ENCODE measurements at places on chromosomes 1 and 21.
A peak's percentile ranks its signal among the peaks of the same experiment; 100 is the strongest.

GRCh38 chr1:50610563-50610962 is 187.3 kb upstream of the DMRTA2 start:
- no peak for DNase-seq

GRCh38 chr1:67753776-67754525 is 69.0 kb downstream of the GADD45A start:
- no peak for DNase-seq

- DNase-seq: no peak
These were observed 33.5 kb upstream of the RGS4 start for GRCh38 chr1:163035446-163036249.

- peak; percentile 8 for DNase-seq
These were observed 120.4 kb upstream of the GREM2 start for GRCh38 chr1:240732390-240732789.

- DNase-seq: no peak
These were observed 208.8 kb downstream of the FOXD2 start for GRCh38 chr1:47646676-47647075.

DNA sequence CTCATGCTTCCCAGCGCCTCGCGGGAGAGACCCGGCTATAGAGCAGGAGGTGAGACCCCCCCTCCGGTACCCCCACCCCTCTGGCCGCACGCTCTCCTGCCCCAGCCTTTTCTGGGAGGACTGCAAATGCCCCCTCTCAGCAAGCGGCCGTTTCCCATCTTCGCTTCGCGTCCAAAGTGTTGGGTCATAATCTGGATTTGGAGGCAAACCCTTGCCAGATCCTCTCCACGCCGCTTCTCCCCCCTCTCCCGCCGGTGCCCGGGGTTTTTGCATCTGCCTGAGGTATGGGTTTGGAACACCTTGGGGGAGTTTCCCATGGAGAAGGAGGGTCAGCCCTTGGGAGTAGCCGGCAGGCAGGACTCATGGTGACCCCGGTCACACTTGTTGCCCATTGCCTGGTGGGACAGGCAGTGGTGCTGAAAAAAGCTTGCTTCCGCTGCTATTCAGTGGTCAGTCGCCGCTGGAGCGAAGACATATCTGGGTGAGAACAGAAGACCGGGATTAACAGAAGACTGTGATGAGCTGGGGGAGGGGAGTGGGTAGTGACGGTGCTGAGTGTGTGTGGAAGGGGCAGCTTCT is 935 bp downstream of the KCNK2 start:
- DNase-seq: no peak

GRCh38 chr1:26305667-26306289 is 658 bp downstream of the UBXN11 start:
- DNase-seq: no peak

- peak; percentile 15 for DNase-seq
These were observed 457 bp downstream of the VAV3 start for GRCh38 chr1:107964336-107965109.

DNA sequence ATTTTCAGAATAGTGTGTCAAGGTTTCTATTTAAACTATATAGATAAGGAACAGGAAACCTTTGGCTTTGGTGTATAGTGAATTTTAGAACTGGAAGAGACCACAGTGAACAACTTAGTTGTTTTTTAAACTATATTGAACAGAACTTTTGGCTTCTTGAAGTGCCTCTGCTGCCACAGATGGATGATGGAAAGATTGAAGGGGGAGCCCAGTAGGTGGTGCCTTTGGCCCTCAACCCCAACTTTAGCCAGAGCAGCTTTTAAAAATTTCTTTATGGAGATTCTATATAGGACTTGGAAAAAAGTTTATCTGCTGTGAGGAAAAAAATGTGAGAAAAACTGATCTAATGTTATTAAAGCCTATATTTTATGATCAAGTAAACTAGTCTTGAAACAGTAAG is 50.2 kb downstream of the SWT1 start:
- no peak for DNase-seq

DNA sequence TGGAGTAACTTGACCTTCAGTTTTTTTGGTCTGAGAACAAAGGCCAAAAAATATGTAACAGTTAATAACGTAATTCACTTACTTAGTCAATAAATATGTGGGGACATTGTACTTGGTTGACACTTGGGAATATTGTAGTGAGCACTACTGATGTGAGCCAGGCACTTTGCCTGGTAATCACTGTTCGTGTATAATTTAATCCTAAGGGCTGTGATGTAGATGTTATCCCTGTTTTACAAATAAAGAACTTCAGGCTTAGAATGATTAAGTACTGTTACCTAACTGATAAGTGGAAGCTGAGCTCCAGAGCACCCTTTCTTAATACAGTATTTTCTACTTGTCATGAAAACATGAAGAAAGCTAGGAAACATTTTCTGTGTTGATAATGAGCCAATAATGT is 28.0 kb downstream of the PTBP2 start:
- DNase-seq: no peak

DNA sequence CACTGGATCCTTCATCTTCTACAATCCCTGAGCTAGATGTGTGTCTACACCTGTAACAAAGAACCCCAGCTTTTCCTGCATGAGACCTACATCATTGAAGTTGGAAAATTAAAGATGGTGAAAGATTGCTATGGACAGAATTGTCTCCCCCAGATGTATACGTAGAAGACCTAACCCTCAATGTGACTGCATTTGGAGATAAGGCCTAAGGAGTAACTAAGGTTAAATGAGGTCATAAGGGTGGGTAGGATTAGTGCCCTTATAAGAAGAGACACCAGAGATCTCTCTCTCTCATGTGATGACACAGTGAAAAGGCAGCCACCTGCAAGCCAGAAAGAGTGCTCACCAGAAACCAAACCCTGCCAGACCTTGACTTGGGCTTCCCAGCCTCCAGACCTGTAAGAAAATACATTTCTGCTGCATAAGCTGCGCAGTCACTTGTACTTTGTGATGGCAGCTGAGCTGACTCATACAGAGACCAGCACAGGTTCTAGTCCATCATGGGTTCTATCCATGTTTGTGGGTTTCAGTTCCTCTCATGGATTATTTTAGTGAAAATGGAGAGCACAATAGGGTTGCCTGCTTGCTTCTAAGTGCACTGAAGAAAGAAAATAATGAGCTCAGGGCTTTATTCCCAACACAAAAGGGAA is 180.8 kb downstream of the TPR start:
- DNase-seq: no peak

- DNase-seq: no peak
These were observed 118.5 kb downstream of the ITSN1 start for GRCh38 chr21:33760641-33761440.

DNA sequence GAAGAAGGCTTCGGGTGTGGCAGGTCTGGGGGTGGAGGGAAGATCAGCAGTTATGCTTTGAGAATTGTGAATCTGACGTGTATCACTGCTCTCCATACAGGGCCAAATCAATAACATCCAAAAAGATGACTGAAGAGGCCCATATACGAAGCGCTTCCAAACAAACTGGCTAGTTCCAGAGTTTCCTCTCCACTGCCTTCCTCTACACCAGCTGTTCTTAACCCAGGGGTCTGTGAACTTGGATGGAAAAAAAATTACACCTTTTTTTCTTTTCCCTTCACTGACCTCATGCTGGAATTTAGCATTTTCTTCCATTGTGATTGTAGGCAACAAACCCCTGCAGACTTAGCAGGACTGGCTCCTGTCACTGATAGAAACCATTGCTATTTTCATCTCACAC is 77.1 kb upstream of the NBL1 start:
- no peak for DNase-seq

DNA sequence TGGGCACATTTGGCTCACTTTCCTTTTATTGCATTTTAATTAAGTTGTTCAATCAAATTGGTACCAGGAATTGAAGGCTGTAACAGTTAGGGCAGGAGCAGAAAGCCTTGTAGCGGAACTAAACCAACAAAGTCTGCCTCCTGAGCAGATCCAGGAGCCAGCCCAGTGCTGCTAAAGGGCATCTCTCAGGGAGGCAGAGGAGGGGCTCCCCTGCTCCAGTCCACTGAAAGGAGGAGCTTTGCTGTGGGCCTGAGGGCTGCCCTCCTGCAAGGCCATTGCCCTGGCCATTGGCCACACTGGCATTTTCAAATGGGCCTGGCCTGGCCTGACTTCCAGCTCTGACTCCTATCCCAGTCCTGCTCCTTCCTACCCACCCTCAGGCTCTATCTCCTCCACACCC is 3.7 kb upstream of the TRABD2B start:
- no peak for DNase-seq

DNA sequence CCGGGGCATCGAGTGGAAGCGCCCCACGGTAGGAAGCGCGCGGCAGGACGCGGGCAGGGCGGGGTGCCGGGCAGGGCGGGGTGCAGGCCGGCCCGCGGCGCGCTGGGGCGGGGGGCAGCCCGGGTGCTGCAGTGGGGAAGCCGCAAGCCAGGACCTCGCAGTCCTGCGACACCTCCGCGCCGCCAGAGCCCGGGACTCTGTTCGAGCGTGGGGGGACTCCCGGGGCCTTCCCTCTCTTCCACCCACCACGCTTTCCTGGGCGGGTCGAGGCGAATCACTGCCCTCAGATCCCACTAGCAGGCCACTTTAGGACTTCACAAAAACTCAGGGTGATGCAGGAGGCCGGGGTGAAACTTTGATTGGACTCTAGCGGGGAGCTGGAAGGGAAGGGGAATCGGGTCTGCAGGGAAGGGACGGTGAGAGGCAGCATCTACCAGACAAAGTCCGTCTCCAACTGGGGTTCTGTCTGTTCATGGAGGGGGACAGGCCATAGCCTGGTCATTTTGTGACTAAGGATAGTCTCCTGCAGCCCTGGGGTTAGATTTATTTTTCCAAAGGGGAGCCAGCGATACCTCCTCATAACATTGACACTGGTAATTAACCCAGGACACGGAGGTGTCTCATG is 623 bp downstream of the CAPN2 start:
- DNase-seq: no peak

DNA sequence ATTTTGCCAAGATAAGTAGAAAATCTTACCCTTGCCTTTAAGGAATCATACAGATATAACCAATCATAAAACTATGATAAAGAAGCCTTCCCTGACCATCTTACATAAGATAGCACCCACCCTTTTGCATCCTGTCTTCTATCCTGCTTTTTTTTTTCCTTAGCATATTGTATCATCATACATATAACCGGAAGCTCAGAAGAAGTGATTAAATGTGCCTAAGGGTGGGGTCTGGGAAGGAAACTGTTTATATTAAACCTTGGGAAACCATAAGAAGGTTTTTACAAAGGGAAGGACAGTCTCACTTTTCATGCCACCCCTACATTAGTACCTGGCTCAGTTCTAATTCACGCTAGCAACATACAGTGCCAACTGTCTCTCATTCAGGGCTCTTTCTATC is 66.8 kb downstream of the LUZP1 start:
- no peak for DNase-seq

DNA sequence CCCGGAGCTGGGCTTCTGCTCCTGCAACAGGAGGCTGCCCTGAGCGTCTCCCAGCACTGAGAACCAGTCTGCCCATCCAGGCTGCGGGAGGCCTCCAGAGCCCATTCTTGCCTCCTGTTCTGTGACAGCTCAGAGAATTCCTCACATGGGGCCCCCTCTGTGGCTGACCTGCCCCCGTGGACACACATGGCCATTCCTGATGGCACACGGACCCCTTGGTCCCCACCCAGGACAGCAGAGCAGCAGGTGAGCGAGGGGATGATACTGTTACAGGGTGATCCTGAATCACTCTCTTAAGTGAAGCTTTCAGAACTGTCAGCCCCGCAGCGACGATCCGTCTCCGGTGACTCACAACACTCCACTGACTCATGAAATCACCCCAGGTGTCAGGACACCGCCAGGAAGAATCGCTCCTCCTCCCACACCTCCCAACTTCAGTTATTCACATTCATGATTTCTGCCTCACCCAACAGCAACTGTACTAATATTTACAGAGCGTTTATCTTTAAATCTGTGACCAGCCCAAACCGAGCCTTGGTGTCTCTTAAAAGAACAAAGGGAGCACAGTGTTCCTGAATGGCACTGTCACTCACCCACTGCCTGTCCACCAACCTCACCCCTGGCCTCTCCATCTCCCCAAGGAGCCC is 22.5 kb downstream of the CHD5 start:
- no peak for DNase-seq

DNA sequence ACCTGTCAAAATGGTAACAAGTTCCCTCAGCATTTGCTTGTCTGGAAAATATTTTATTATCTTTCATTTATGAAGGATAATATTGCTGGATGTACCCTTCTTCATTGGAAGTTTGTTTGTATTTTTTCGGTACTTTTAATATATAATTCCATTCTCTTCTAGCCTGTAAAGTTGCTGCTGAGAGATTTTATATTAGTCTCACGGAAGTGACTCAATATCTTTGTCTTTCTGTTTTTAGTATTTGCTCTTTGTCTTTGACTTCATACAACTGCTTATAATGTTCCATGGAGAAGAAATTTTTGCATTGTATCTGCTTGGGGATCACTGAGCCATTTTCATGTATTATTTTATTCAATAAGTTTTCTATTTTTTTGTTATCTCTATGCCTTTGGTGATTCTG is 1777.5 kb downstream of the BRINP3 start:
- DNase-seq: no peak

DNA sequence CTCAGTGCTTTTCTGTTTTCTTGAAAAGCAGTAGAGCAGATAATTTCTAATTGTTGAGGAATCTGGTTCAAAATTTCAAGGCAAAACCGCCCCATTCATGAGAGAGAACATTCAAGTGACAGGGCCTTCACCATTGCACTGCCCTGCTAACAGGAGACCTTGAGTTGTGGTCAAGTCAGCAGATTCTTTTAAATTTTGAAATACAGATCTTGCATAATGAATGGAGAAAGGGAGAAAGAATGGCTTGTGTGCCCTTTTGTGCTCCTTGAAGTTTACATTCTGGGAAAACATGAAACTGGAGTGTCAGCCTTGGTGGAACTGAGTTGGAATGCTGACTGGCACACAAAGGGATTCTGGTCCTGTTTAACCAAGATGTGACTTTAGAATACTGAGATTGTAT is 164.5 kb upstream of the UBE2U start:
- no peak for DNase-seq

GRCh38 chr1:99676876-99677275 is 31.0 kb downstream of the PALMD start:
- no peak for DNase-seq

- DNase-seq: no peak
These were observed 7.8 kb upstream of the RIPK4 start for GRCh38 chr21:41774467-41775148.

GRCh38 chr1:8987881-8988617 is 38.2 kb downstream of the SLC2A7 start:
- DNase-seq: peak; percentile 45

Data from T-helper 1 cell (primary cell).